Panc1 (cell line): ENCODE measurements at places on chromosomes 3 and 15. TPM values are rescaled to one million over a fixed set of nuclear protein-coding genes. Genes with fewer than 3 reads are reported as not detected.

CCDC51 gene
- total RNA-seq: 11.9 TPM

BDH1 gene
- 4.8 TPM for total RNA-seq

SLC15A2 gene
- total RNA-seq: 0.41 TPM

MUC20 gene
- not detected for total RNA-seq

NRG4 gene
- 0.39 TPM for total RNA-seq

DNA sequence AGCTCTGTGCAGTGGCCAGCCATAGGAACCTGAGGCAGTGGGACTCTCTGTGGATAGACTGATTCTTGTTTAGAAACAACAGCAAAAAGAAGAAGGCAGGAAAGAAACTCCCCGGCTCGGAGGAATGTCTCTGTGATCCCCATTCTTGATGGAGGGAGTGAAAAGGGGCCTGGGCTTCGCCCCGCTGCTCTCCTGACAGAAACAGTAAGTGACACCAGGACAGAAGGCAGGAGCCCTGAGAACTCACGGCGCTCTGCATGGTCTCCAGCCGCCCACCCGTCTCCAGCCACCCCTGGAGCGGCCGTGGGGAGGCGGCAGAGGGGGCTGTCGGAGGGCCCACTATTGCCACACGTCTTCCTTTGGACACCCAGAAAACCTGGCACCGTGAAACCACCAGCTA lies 35.7 kb upstream of the PARL start:
- DNase-seq: no peak

- no peak for DNase-seq
Measured at GRCh38 chr3:155218462-155218861, 75.0 kb downstream of the STRIT1 start.

DNA sequence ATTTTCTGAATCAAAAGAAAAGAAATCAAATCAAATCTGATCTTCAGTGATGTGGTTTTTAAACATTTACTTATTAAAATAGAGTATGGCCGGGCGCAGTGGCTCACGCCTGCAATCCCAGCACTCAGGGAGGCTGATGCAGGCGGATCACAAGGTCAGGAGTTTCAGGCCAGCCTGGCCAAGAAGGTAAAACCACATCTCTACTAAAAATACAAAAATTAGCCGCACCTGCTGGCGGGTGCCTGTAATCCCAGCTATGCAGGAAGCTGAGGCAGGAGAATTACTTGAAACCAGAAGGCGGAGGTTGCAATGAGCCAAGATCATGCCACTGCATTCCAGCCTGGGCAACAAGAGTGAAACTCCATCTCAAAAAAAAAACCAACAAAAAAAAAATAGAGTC lies 169.1 kb downstream of the ULK4 start:
- no peak for DNase-seq

- no peak for DNase-seq
Measured at GRCh38 chr15:98799461-98800390, 151.4 kb downstream of the IGF1R start.

- no peak for DNase-seq
Measured at GRCh38 chr3:128609294-128609693, 41.3 kb downstream of the RPN1 start.
